ENCODE measurements at places on chromosomes 2 and 18.

DNA sequence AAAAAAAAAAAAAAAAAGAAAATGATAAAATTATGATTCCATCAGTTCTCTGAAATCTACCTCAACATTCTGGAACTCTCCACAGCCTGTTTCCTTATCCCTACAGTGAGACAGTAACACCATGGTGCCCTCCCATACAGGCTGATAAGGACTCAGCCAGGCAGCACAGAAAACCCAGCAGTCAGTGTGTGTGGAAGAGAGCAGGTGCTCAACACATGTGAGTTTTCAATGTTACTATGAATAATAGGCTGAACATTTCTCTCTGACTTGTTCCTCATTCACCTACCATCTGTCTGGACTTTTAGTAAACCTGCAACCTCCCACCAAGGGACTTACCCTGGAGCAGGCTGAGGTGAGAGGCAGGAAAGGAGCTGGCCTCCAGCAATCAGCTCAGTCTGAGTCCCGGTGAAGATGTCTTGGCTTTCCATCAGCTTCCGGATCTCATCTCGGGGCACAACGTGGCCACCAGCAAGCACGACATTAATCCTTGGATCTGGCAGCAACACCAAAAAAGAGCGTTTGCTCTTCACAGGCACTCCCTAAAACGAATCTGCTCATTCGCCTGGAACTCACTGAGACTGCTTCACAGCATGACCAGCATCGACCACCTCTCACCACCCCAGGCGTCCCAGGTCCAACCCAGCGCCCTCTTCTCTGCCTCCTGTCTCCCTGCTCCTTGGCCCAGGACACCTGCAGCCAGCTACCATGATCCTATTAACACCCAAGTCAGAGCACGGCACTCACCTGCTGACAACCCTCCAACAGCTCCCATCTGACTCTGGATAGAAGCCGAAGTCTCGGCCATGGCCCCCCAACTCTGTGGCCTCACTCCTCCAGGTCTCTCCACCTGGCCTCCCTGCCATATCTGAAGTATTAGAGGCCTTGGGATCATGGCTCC lies 16.5 kb downstream of the PASK start:
- DNase-seq, result no peak

DNA sequence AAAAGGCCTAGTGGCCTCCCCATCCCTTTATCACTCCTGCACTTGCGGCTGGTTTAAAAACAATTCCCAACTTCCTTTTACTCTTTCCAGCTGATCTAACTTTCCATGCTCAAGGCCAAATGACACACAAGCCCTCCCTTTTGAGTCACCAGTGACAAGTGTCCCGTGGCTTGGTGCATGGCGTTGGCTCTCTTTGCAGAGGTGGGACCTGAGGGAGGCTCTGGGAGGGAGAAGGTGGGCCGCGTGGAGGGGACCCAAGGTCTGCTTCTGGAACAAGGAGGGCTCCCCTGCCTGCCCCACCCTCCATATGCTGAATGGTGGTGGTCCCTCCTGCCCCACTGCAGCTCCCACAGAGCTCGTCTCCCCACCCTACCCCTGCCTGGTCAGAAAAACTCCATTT lies 30.8 kb upstream of the HPCAL1 start:
- DNase-seq, result no peak

DNA sequence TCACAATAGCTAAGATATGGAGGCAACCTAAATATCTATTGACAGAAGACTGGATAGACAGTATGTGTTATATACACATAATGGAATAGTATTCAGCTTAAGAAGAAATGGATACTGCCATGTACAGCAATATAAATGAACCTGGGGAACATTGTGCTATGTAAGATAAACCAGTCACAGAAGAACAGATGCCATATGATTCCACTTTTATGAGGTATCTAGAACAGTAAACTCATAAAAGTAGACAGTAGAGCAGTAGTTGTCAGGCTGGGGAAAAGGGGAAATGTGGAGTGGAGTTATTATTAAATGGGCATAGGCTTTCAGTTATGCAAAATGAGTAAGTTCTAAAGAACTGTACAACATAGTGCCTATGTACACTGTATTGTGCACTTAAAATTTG lies 1055.7 kb upstream of the TMEFF2 start:
- no peak for DNase-seq

DNA sequence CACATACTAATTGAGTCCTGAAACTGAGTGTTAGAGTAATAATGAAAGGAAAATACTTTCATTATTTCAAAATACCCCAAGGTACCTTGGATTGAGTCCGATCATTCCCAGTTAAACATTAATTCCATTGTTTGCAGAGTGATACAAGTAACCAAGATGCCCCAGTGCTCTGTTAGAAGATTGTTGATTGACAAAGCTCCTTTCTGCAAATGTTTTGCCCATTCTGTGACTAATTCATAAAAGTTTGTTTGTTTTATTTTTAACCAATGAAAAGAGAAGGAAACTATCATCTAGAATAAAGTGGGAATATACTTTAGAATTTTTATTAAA lies 124.0 kb downstream of the GULP1 start:
- DNase-seq, result no peak

GRCh38 chr2:54879598-54880332 lies 156.3 kb downstream of the EML6 start:
- no peak for DNase-seq

- DNase-seq, result no peak
Measured at GRCh38 chr2:43149482-43150107, 76.8 kb downstream of the ZFP36L2 start.

Data from stimulated activated CD8-positive, alpha-beta memory T cell treated with anti-CD3 and anti-CD28 coated beads, Interleukin-2, amount 100 ng/mL, for 48 hours (primary cell).